ENCODE measurements at places on chromosomes 1 and 21.

DNA sequence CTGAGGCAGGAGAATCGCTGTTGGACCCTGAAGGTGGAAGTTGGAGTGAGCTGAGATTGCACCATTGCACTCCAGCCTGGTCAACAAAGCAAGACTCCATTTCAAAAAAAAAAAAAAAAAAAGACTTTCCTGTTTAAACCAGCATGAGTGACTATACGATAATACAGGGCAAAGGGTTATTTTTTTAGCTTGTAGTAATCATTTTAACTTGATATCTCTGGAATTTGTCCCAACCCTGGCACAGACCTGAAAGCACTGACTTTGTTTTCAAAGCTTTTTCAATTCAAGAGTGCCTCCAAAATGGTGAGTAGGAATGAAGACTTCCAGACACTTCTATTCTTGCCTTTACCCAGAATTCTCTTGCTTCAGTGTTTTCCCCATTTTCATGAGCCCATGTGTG lies 4.4 kb upstream of the TMCO2 start:
- peak; percentile 9 for DNase-seq

DNA sequence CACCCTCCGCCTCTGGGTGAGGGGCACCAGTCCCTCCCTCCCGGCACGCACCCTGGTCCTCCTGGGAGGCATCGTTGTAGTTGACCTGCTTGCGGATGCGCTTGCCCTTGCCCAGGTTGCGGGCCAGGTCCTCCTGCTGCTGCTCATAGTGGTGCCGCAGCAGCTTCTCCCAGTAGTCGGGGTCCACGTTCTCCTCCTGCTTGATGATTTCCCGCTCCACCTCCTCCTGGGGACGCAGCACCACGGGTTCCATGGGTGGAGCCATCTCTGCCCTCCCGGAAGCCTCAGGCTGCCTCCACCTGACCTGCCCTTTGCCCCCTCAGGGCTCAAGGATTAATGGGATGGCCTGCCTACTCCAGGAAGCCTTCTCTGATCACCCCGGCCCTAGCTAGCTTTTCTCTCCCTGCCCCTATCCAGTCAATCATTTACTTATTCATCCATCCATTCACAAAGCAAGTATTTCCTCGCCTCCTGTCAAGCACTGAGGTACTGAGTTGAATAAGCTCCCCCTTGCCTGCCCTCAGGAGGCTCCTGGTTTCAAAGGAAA lies 53.5 kb downstream of the CHD5 start:
- DNase-seq = no peak

DNA sequence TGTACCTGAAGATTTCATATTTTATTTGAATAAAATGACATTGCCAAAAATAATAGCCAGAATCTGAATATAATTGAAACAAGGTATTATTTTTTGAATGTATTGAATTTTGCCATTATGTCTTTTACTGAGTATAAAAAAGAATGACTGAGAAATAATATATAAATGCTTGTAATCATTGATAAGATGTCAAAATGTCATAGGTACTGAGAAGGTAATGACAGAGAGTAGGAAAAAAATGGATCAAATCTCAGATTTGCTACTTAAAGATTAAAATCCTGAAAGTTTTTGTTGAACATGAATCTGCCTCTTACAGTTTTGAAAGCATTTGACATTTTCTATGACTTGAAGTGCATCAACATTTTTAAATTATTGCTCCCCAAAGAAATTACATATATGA lies 1069.9 kb upstream of the ADGRL4 start:
- DNase-seq = no peak

DNA sequence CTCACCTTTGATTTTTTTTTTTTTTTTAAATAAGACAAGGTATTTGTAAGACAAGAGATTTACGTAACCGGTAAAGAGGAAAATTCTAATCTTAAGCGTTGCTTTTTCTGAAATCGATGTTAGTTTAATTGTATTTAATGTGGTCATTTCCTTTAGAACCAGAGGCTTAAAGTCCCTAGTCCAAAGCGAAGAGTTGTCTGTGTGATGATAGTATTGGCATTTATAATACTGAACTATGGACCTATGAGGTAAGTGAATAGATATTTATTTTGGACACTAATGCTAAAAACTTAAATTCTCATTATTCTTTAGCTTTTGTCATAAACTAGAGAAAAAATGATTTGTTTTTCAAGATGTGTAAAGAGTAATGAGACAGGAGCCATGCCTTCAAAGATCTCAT lies 54.8 kb downstream of the ATF6 start:
- no peak for DNase-seq

GRCh38 chr1:174358786-174359453 lies 88.8 kb upstream of the GPR52 start:
- DNase-seq = no peak

GRCh38 chr1:12475101-12475500 lies 142.9 kb downstream of the DHRS3 start:
- DNase-seq = no peak

DNA sequence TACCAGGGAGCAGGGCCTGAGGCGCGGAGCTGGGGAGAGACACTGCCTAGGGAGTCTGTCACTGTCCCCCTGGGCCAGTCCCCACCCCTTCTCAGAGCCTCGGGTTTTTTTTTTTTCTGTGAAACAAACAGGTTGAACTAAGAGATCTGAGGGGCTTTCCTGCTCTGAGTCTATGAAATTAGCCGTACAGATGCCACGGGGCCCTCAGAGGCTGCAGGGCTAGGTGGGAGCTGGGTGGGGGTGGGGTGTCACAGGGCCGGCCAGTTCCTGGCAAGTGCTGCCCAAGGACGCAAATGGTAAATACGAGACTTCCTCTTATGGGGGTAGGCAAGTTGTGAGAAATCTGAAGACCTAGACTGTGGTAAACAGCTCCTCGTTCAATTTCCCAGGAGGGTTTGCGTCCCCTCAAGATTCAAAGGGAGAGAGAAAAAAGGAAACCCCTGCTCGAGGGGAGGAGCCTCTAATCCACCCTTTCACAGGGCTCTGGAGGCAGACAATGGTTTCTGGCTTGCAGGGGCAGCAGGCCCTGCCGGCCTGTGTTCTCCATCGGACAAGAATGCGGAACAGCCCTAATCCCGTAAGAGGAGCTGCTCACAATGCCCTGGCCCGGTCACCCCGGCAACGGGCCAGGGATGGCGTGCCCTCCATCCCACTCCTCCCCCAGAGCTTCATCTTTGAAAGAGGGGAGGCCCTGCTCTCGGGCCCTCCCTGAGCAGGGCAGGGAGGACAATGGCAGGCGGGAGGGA lies 7.8 kb downstream of the NUAK2 start:
- peak; percentile 82 for DNase-seq

GRCh38 chr21:37564924-37565529 lies 198.5 kb downstream of the DYRK1A start:
- no peak for DNase-seq

- no peak for DNase-seq
Measured at GRCh38 chr1:214425101-214425500, 126.3 kb downstream of the PTPN14 start.

- DNase-seq = no peak
Measured at GRCh38 chr1:39450956-39451606, 40.4 kb upstream of the BMP8A start.

DNA sequence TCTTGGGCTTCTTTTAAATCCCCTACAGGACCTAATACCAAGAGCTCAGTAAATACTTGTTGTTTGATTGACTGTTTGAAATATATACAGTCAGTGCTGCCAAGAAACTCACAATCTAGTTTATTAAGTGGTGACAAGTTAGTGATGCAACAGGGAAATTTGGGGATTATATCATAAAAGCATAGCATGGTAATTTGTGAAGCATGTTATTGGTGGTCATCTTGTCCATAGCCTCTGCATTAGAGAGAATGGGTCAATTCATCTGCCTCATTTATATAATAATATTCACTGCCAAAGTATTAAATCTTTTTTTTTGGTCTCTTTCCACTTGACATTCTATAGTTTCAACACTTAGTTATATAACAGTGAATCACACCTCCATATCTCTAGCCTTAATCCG lies 138.2 kb upstream of the SPAG17 start:
- DNase-seq = peak; percentile 81

DNA sequence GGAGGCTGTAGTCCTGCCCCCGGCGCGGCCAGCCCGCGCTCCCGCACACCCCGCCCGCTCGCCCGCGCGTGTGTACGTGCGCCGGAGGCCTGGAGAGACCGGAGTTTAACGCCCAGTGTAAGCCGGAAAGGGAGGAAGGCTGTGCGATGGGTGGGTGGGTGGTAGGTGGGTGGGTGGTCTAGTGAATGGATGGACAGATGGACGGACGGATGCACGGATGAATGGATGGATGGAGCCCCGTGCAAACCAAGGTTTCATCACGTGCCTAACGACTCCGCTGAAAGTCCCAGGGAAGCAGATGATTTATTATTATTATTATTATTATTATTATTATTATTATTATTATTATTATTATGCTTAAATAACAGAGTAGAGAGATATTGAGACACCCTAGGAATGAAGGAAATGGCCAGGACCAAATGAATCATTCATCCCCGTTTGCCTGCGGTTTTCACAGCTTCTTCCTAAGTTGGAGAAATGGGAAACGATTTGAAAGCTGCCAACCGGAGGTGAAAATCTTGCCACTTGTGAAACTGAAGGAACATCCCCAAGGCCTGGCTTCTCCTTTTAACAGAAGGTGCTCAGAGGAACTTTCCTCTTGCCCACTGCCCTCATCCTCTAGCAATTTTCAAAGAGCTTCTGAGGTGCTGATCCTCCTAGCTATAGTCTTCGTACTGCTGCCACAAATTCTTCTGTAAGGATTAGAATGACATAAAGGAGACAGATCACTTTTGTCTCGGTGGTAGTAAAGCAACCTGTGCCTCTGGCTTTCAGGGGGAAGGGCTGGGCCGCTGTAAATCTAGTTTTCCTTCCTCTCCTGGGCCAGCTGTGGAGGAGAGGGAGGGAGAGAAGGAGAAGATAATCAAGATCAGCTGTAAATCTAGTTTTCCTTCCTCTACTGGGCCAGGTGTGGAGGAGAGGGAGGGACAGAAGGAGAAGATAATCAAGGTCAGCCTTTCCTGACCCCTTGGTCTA lies 648 bp upstream of the RGS7 start:
- peak; percentile 1 for DNase-seq

- DNase-seq = no peak
Measured at GRCh38 chr1:224921354-224921753, 8.1 kb upstream of the DNAH14 start.

- DNase-seq = peak; percentile 25
Measured at GRCh38 chr1:87888446-87888845, 559.8 kb downstream of the LMO4 start.

- DNase-seq = no peak
Measured at GRCh38 chr1:193457676-193458075, 271.3 kb upstream of the B3GALT2 start.

GRCh38 chr1:57064379-57065140 lies 98.7 kb upstream of the C8B start:
- no peak for DNase-seq

- DNase-seq = no peak
Measured at GRCh38 chr1:200897259-200897658, 2.6 kb downstream of the INAVA start.

DNA sequence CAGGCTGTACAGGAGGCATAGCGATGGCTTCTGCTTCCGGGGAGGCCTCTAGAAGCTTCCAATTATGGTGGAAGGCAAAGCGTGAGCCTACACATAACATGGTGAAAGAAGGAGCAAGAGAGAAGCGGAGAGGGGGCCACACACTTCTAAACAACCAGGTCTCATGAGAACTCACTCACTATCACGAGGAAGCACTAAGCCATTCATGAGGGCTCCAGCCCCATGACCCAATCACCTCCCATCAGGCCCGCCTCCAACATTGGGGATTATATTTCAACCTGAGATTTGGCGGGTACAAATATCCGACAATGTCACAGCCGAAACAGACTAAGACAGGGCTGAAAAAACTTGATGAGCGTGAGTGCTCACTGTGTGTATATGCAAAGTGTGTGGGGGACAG lies 89.3 kb upstream of the CNIH3 start:
- no peak for DNase-seq

DNA sequence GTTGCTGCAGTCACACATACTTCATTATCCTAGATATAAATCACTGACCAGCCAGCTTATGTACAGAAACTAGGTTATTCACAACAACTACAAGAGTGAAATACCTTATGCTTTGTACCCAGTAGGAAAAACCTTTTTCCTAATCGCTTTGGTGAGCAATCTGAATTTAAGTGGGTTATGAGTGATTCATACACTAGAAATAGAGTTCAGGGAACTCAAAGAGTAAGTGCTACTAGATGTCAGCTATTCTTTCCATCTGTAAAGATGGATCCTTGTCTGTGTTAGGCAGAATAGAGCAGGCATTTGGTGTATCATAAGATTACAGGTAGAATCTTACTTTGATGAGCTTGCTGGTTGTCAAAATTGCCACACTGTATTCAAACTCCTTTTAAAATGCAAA lies 101.9 kb downstream of the ZNF644 start:
- peak; percentile 4 for DNase-seq

DNA sequence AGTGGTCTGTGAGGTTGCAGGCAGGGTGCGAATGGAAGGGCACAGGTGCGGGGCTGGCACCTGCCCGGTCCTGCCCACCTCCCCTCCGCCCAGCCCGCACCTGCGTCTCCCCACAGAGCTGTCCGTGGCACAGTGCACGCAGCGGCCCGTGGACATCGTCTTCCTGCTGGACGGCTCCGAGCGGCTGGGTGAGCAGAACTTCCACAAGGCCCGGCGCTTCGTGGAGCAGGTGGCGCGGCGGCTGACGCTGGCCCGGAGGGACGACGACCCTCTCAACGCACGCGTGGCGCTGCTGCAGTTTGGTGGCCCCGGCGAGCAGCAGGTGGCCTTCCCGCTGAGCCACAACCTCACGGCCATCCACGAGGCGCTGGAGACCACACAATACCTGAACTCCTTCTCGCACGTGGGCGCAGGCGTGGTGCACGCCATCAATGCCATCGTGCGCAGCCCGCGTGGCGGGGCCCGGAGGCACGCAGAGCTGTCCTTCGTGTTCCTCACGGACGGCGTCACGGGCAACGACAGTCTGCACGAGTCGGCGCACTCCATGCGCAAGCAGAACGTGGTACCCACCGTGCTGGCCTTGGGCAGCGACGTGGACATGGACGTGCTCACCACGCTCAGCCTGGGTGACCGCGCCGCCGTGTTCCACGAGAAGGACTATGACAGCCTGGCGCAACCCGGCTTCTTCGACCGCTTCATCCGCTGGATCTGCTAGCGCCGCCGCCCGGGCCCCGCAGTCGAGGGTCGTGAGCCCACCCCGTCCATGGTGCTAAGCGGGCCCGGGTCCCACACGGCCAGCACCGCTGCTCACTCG lies 23.3 kb downstream of the FTCD start:
- no peak for DNase-seq

GRCh38 chr1:245683676-245684075 lies 528.9 kb downstream of the KIF26B start:
- no peak for DNase-seq

- DNase-seq = no peak
Measured at GRCh38 chr21:36185523-36185922, 28.9 kb downstream of the DOP1B start.

GRCh38 chr1:119984771-119985170 lies 84.7 kb downstream of the NOTCH2 start:
- peak; percentile 45 for DNase-seq

GRCh38 chr1:226951286-226952117 lies 11.4 kb downstream of the COQ8A start:
- no peak for DNase-seq

All from fibroblast of upper back skin (primary cell).